ENCODE measurements at places on chromosomes 7 and 10. TPM values are rescaled to one million over a fixed set of nuclear protein-coding genes. Genes with fewer than 3 reads are reported as not detected.

GRCh38 chr10:43666552-43666951, 17.9 kb upstream of the ZNF32 start:
- peaks cover 26% of the 10 kb centered on the region for H3K27me3 ChIP-seq
- H3K4me1 ChIP-seq, result peaks cover 4% of the 10 kb centered on the region
- DNase-seq, result no peak
- H3K4me3 ChIP-seq, result no peak overlapping the region
- H3K36me3 ChIP-seq, result no peaks in the 10 kb centered on the region

DNA sequence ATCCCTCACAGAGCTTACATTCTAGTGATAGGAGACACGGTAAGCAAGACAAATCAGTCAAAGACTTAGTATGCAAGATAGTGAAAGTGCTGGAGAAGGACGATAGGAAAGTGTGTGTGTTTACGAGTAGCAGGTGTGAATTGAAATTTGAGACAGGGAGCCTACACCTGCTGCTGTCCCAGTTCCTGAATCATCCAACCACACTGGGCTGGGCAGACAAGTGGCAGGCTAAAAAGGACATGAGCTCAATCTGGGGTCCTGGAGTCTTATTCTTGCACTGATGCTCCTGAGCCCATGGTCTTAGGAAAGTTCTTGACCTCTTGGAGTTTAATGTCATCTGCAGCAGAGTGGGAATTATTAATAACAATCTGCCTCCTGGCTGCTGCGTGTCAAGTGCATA, 16.2 kb downstream of the RBP3 start:
- no peaks in the 10 kb centered on the region for H3K36me3 ChIP-seq
- H3K4me3 ChIP-seq, result no peak overlapping the region
- no peak for DNase-seq
- no peaks in the 10 kb centered on the region for H3K4me1 ChIP-seq
- H3K27ac ChIP-seq, result no peak overlapping the region
- no peaks in the 10 kb centered on the region for H3K27me3 ChIP-seq

Gene CFAP69
- 0.31 TPM for total RNA-seq

Gene SLC29A4
- 0.42 TPM for total RNA-seq

DNA sequence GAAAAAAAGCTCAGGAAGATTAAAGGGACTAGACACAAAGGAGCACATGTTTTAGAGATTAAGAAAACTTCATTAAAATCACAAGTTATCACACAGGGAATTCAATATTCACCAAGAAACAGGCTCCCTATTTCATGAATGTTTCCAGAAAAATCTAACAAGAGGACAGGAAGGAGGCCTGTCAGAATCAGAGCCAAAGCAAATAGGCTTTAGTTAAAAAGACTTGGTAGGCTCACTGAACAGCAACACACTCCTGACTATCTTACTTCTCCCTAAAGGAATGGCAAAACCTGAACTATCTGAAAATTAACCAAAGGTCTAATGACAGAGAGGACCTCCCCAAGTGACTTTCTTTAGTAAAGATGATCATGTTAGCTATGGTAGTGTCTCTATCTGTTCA, 188.3 kb upstream of the MEOX2 start:
- no peak overlapping the region for H3K27ac ChIP-seq
- no peaks in the 10 kb centered on the region for H3K36me3 ChIP-seq
- H3K27me3 ChIP-seq, result no peaks in the 10 kb centered on the region
- no peak overlapping the region for H3K4me3 ChIP-seq

GRCh38 chr7:98165827-98166667, 45.2 kb upstream of the BHLHA15 start:
- no peak overlapping the region for H3K4me3 ChIP-seq
- H3K27me3 ChIP-seq, result no peaks in the 10 kb centered on the region
- peaks cover 11% of the 10 kb centered on the region for H3K4me1 ChIP-seq

Gene COPG2
- 32.7 TPM for total RNA-seq

Gene EPC1
- 29.4 TPM for total RNA-seq

DNA sequence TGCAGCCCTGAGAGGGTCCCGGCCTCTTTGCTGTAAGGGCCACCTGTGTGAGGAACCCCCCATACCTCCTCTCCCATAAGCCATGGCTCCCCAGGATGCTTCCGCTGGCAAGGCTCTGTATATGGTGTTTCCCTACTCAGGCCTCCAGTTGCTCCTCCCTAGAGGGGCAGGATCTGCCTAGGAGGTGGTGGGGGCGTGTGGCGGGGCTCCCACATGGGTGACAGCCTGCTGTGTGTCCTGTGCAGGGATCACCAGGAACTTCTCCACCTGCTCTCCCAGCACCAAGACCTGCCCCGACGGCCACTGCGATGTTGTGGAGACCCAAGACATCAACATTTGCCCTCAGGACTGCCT, 25.7 kb upstream of the CSGALNACT2 start:
- H3K4me1 ChIP-seq, result no peaks in the 10 kb centered on the region
- H3K36me3 ChIP-seq, result no peaks in the 10 kb centered on the region
- H3K4me3 ChIP-seq, result no peak overlapping the region
